ENCODE measurements at places on chromosomes 6 and 20.

- DNase-seq: peak; percentile 62
Observed at GRCh38 chr6:53492860-53493634, 51.9 kb downstream of the GCLC start.

DNA sequence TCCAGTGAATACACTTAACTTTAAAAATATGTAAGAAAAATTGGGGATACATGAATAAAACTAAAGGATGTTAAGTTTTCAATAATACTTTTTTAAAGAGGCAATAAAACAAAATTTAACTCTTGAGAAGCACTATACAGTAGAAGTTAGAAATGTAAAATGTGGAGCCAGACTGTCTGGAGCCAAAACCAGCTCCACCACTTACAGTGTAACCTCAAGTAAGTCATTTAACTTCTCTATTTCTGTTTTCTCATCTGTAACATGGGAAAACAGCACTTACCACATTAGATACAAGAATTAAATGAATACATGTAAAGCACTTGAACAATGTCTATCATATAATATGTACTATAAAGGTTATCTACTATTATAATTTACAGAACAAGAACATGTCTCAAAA lies 6.7 kb downstream of the ATG5 start:
- DNase-seq: no peak

- DNase-seq: peak; percentile 81
Observed at GRCh38 chr6:45445749-45446549, 68.2 kb upstream of the SUPT3H start.

DNA sequence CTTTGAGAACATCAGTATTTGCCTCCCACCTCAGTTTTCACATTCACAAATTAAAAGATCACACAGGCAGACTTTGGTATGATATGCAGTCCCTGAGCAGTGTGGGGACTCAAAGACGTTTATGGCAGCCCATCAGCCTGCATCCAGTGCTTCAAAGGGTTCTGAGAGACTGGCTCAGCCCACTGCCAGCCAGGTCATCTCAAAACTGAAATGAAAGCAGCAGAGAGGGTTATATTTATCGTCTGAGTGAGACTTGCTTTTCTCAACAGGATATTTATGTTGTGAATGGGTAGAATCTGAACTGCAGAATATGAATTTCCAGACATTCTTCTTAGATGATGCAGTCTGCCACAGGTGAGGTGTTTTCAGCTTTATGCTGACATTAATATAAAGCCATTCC lies 159.8 kb downstream of the NRN1 start:
- no peak for DNase-seq

DNA sequence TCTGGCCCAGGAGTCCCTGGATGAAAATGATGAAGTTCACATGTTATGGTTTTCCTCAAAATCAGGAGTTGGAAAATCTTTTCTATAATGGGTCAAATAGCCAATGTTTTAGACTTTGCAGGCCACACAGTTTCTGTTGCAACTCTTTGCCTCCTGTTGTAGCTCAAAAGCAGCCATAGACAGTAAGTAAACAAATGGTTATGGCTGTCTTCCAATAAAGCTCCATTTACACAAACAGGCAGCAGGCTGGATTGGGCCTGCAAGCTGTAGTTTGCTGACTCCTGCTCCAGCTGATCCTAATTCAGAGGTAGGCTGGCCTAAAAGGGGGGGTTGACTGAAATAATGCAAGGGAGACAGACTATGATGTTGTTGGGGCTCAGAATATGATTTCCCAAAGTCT lies 33.0 kb downstream of the METTL24 start:
- DNase-seq: peak; percentile 84

GRCh38 chr6:44006123-44006871 lies 121.0 kb downstream of the MRPL14 start:
- no peak for DNase-seq

- DNase-seq: no peak
Observed at GRCh38 chr6:81838031-81838430, 85.5 kb upstream of the TENT5A start.

DNA sequence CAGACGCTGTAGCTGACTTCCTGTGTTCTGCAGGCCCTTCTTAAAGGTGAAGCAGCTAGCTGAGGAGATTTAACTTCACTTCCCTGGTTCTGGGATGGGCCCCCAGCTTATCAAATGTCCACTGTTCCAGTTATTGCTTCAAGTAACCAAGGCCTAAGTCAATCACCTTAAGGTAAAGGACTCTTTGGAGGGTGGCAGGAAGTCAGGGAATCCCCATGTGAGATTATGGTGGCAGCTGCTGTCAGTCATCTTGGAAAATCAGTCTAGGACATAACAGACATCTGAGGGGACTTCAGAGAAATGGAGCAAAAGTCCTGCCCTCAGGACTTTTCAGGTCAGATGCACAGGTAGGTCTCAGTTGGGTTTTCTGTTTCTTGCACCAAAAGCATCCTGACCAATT lies 3.8 kb downstream of the ELOVL5 start:
- DNase-seq: no peak

DNA sequence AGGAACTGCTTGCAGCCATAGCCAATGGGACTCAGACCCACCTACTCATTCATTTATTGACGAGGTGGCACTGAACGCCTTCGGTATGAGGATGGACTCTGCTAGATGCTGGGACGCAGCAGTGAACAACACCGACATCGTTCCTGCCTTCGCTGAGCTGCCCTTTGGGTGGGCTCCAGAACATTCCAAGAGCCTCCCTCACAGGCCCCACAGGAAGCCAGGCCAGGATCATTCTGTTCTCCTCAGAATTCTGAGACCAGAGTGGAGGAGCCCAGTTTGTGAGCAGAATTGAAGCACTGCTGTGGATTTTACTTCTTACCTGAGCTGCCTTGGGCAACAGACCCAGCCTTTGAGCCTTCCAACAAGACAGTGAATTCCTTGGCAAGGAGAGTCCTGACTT lies 82.1 kb downstream of the KCNB1 start:
- no peak for DNase-seq

GRCh38 chr20:60822699-60823607 lies 429.1 kb upstream of the CDH4 start:
- no peak for DNase-seq

- no peak for DNase-seq
Observed at GRCh38 chr6:2264932-2265331, 19.5 kb upstream of the GMDS start.

GRCh38 chr6:83199173-83199862 lies 6.2 kb downstream of the RWDD2A start:
- no peak for DNase-seq

GRCh38 chr20:31824554-31825313 lies 5.6 kb downstream of the MYLK2 start:
- DNase-seq: no peak

- DNase-seq: no peak
Observed at GRCh38 chr6:51928320-51928719, 159.1 kb downstream of the PKHD1 start.

DNA sequence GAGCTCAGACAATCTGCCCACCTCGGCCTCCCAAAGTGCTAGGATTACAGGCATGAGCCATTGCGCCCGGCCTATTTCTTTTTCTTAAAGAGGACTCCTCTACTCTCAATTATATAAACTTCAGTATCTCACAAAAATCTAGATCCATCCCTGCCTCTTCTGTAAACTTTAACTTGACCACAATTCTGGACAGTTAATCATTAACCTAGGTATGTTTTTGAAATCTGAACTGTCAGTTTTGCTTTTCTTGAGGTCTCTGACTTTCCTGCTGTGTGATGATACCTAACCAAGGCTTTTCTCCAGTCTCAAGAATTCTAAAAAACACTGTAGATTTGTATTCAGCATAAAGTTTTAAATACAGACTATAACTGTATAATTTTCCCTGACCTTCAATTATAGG lies 388.2 kb upstream of the SYNCRIP start:
- no peak for DNase-seq

GRCh38 chr6:76682842-76683241 lies 610.4 kb upstream of the IMPG1 start:
- DNase-seq: peak; percentile 26

DNA sequence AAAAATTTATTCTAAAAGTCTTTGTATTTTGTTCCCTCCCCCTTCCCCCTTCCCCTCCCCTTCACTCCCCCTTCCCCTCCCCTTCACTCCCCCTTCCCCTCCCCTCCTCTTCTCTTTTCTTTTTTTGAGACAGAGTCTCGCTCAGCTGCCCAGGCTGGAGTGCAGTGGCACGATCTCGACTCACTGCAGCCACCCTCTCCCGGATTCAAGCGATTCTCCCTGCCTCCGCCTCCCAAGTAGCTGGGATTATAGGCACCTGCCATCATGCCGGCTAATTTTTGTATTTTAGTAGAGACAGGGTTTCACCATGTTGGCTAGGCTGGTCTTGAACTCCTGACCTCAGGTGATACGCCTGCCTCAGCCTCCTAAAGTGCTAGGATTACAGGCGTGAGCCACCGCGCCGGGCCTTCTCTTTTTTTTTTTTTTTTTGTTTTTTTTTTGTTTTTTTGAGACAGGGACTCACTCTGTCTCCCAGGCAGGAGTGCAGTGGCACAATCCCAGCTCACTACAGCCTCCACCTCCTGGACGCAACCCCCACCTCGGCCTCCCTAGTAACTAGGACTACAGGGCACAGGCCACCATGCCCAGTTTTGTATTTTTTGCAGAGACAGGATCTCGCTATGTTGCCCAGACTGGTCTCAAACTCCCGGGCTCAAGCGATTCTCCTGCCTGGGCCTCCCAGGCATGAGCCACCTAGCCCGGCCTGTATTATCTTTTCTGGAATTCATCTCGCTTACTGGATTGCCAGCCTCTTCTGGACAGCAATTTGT lies 1.1 kb upstream of the AFG1L start:
- DNase-seq: peak; percentile 22

- no peak for DNase-seq
Observed at GRCh38 chr6:131787079-131787478, 20.7 kb upstream of the ENPP1 start.

- peak; percentile 46 for DNase-seq
Observed at GRCh38 chr6:16064671-16065072, 64.2 kb upstream of the MYLIP start.

DNA sequence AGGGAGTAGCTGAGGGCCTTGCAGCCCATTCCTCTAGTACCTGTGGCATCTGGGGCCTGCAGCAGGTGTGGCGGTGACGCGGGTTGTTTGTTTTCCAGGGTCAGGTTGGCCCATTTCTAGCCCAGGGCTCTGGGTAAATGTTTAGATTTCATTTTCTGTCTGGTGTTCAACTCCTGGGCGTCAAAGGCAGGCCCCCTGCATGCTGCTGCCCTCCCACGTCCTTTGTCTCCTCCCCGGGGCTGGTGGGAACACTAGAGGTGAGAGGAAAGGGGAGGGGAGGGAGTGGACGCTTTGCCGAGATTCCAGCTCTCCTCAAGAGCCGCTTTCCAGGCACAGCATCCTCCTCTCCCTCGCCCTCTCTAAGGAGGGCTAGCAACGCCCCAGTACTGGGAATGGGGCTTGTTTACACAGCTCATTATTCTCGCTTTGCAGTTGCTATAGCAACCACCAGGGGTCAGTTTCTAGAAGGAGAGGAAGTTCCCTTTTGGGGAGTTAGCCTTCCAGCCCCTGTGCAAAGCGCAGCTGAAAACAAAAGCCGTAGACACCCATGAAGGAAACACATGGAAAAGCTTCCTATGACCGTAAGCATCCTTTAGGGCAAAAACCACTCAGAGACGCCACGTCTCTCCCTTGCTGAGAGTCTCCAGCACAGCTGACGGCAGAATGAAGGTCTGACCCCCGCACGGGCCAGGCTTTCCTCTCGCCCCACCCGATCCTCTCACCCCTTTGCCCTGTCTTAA lies 170.6 kb downstream of the LY86 start:
- DNase-seq: peak; percentile 2

DNA sequence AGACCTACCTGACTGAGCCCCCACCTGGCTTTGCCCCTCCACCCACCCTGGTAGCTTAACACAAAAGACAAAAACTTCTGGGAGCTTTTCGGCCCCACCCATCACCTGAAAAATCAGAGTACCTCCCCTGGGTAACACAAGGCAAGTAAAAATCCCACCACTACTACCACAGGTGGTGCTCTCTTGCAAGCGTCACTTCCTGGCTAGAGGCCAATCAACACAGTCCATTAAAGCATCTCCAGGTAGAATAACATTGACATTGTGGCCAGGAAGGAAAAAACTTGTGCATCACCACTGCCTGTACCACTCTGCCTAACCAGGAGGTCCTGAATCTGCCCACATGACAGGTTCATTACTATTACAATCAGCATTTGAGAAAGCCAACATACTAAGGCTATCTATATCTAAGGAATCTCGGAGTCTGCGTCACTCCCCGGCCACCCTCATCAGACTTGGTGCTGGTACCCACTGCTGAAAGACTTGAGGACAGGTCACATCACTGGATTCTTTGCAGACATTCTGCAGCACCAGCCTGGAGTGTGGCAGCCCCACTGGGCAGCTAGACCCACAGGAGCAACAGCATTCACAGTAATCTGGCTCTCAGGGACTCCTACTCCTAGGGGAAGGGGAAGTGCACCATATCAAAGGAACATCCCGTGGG lies 125.9 kb downstream of the CDK19 start:
- DNase-seq: peak; percentile 44

DNA sequence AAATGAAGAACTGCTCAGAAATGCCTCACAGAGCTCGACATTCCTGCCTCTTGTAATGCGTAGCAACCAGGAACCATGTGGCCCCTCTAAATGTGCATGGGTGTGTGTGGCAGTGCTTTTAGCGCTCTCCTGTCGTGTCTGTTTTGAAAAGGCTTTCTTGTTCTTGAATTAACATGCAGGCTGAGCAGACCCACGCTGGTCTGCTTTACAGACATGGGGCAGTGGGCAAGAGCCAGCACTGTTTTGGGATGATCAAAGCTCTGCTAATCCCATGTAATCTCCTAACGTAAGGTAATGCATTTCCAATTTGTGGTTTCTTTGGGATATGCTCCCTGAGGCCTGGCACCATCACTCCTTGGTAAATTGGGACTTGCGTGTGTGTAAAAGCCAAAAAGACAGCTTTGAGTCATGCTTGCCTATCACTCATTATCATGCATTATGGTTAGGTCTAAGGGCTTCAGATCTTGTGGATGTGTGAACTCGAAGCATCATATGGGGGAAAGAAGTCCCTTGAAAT lies 11.8 kb downstream of the RIPOR2 start:
- peak; percentile 12 for DNase-seq

GRCh38 chr6:31898383-31899011 lies 999 bp upstream of the EHMT2 start:
- peak; percentile 66 for DNase-seq

DNA sequence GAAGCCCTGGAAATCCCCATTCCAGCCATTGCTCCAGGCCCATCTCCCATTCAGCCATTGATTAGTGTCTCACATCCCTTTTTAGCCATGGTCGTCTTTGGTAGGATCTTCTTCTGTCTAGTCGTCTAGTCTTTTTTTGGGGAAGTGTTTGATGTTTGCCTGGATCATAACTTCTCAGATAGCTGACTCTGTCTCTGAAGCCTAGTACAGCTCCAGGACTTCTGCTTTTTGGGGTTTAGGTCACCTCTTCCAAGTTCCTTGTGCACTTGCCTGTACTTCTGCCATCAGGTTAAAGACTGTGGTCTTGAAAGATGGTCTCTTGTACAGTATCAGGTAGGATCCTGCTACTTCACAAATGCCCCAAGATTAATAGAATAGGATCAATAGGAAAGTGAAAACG lies 553.5 kb downstream of the PKHD1 start:
- no peak for DNase-seq

- DNase-seq: peak; percentile 17
Observed at GRCh38 chr20:20593447-20594170, 118.8 kb downstream of the RALGAPA2 start.

GRCh38 chr6:137387096-137387764 lies 107.0 kb downstream of the OLIG3 start:
- DNase-seq: no peak

GRCh38 chr6:3001773-3002293 lies 2.1 kb downstream of the NQO2 start:
- no peak for DNase-seq

GRCh38 chr20:38990728-38991127 lies 28.6 kb downstream of the DHX35 start:
- no peak for DNase-seq

- DNase-seq: no peak
Observed at GRCh38 chr6:149468179-149468578, 16.6 kb downstream of the ZC3H12D start.

Data from NCI-H345 (cell line).